ENCODE measurements at places on chromosomes 3 and 15. TPM values are rescaled to one million over a fixed set of nuclear protein-coding genes. Genes with fewer than 3 reads are reported as not detected.

DNA sequence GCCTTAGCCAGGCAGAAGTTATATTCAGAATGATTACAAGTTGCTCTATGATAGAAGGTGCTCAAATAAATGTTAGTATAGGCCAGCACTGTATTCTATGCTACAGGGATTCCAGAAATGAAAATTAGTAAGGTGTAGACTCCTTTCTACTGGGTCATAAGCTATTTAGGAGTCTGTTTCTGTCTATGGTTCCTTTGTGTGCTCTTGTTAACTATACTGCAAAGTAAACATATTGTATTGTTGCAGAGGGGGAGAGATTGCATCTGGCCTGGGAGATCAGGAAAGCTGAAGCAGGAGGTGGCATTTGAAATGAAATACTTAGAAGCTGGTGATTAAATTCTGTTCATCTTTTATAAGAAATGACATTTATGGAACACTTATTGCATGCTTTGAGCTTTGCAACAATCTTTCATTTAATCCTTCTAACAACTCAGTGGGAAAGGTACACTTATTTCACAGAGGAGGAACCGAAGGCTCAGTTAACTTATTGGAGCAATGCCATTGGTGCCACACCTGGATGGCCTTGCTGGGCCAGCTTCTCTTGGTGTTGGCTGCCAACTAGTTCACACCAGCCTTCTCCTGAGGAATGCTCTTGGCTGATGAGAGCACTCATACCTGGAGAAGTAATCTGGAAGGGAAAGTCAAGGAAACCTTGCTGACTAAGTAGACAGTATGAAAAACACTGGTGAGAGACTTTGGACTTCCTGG, 39.1 kb downstream of the ABHD5 start:
- H3K36me3 ChIP-seq: peaks cover 2% of the 10 kb centered on the region
- no peak overlapping the region for H3K27ac ChIP-seq
- H3K4me3 ChIP-seq: no peak overlapping the region

GRCh38 chr3:158381262-158381868, 189.6 kb upstream of the MLF1 start:
- no peak for DNase-seq
- no peaks in the 10 kb centered on the region for H3K4me1 ChIP-seq
- no peaks in the 10 kb centered on the region for H3K36me3 ChIP-seq
- no peak overlapping the region for H3K4me3 ChIP-seq
- no peak overlapping the region for H3K27ac ChIP-seq

The CHCHD4 gene
- 7.2 TPM for total RNA-seq

The SLC15A2 gene
- 0.40 TPM for total RNA-seq

DNA sequence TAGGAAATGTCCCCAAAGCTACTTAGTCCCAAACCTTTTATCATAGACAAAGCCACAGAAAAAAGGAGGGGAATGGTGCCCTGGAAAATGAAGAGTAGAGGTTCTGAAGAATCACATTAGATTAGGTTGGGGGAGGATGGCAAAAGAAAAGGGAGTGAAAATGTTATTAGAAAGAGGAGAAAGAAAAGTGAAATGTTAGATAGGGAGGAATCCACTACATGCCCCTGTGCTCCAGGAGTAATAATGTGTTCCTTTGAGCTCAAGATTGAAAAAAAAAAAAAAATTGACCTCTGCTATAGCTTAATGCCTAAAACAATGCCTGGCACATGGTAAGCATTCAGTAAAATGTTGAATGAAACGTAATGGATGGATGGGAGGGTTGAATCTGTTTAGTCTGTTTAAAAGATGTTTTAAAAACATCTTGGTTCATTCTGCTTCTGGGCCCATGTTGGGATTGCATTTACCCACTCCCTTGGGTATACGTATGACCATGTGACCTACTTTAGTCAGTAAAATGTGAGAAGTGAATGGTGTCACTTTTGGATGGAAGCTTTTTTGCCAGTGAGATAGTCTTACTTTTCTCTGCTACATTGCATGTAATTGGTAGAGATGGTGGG, 19.0 kb downstream of the MAPK6 start:
- no peaks in the 10 kb centered on the region for H3K27me3 ChIP-seq
- peaks cover 17% of the 10 kb centered on the region for H3K36me3 ChIP-seq
- no peak for DNase-seq
- peaks cover 47% of the 10 kb centered on the region for H3K4me1 ChIP-seq
- H3K27ac ChIP-seq: peak overlapping the region; percentile 23

DNA sequence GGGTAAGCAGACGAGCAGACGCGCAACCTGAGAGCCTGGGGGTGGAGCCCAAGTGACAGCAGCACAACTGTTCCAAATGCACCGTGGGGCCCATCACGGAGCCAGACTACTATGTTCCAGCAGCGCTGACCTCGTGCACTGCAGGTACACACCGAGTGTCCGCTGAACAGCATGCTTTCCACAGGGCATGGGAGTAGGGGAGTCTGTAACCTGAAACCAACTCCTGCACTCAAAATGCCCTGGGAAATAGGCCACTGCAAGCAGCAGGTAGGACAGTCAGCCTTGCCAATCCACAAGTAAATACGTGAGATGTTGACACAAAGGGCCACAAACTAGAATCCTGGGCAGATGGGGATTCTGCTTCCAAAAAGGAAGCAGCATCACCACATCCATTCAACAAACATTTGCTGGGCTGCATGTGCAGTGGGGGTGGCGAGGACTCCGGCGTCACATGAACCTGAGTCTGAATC, 73.9 kb downstream of the TBC1D2B start:
- no peaks in the 10 kb centered on the region for H3K27me3 ChIP-seq
- no peak overlapping the region for H3K27ac ChIP-seq
- no peak overlapping the region for H3K4me3 ChIP-seq
- no peak for DNase-seq
- peaks cover 16% of the 10 kb centered on the region for H3K4me1 ChIP-seq

The GCNT3 gene
- 0.76 TPM for total RNA-seq

DNA sequence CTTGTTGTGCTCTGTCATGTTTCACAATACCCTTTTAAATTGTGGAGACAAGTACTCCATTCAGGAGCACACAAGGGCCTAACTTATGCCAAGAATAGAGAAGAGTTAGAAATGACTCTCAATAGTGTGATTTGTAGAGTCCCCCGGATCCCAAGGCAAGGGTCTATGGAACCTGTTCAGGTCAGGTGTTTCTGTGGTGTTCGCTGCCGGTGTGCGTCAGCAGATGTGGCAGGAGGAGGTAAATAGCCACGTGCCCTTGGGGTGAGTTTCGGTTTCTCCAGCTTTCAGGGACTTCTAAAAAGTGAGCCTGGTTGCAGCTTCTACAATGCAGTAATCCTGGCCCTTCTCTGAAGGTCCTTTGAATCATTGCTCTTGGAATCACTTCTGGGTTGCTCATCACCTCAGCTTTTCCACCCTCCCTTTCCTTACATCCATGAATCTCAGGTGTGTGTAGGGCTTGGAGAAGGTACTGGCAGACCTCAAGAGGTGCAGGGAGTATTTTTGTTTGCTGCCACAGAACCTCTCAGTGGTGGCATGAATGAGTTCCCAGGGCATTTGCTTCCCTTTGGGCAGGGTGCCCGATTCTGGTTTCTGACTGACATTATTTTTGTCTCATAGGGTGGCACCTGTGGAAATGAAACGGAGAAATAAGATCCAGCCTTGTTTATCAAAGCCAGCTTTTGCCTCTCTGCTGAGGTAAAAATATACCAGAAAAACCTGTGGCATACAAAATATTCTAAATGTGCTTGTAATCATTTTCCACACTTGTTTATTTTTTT, 7.3 kb downstream of the ST3GAL6 start:
- H3K27ac ChIP-seq: no peak overlapping the region
- no peaks in the 10 kb centered on the region for H3K27me3 ChIP-seq
- no peaks in the 10 kb centered on the region for H3K36me3 ChIP-seq
- DNase-seq: no peak
- H3K4me1 ChIP-seq: peaks cover 6% of the 10 kb centered on the region

The AZI2 gene
- total RNA-seq: 66.4 TPM

DNA sequence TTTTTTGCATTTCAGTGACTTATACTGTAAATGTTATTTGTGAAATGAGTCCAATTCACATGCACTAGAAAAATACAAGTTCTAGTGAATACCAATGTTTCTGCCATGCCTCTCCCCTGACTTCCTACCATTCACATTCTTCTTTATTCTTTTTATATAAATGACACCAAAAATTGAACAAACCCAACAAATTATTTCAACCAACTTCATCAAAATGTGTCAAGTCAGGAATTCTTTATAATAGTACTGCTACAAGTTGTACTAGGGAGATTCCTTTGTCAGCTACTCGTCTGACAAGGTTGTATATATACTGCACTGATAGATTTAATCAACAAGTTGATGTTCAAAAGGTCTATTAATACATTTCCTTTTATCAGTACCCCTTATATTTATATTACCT, 3.0 kb downstream of the TBL1XR1 start:
- DNase-seq: no peak
- H3K27me3 ChIP-seq: no peaks in the 10 kb centered on the region
- peaks cover 53% of the 10 kb centered on the region for H3K4me1 ChIP-seq

DNA sequence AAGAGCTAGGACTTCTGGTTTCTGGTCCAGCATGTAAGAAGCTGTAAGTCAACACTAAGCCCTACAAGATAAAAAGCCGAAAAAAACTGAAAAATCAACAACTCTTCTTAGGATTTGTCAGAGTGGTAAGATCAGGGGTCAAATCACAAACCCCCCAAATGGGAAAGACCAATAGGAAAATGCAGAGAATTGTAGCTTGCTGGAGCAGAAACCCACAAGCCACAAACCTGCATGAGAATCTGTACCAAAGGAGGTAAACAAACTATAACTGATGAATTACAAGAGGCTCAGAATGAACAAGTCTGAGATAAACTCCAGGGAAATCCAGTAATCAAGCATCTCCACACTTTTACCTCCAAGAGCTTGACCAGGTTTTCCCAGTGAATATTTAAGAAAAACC, 36.0 kb downstream of the RFX7 start:
- no peaks in the 10 kb centered on the region for H3K27me3 ChIP-seq
- H3K4me3 ChIP-seq: no peak overlapping the region
- peak overlapping the region; percentile 54 for H3K27ac ChIP-seq
- peaks cover 23% of the 10 kb centered on the region for H3K36me3 ChIP-seq
- peaks cover 42% of the 10 kb centered on the region for H3K4me1 ChIP-seq

DNA sequence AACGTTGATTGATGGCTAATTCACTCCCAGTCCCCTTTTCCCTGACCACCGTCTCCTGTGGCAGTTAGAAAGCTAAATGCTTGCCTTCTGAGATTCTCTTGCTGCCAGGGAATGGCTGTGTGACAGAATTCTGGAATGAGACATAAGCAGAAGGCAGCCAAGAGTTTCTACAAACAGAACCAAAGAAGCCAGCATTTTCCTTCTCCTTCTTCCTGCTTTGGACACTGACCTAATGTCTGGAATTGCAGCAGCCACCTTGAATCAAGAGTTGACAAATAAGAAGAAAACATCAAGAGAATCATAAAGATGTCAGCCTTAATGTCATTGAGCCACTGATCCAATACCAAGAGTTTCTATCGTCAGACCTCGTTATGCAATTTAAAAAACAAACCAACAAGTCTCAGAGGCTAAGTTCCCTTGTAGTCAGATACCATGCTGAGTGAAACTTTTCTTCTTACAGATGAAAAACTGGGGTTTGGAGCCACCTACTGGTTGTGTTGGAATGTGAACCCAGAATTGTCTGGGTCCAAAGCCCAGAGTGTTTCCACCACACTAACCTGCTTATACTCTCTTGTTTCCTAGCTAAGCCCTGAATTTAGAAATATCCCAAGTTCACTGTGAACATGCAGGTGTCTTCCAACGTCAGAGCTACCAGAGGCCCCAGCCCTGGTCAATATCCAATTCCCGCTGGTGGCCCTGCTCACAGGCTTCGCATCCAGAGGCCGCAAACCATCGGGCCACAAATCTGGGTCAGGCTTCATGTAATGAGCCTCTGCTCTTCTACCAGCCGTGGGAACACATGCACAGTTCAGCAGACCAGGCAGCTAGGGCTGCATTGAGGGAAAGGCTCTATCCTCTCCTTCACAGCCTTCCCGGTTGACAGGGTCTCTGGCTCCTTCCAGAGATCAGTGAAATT, 42.5 kb downstream of the MCF2L2 start:
- peaks cover 4% of the 10 kb centered on the region for H3K4me1 ChIP-seq
- no peak overlapping the region for H3K27ac ChIP-seq
- H3K4me3 ChIP-seq: no peak overlapping the region
- peaks cover 4% of the 10 kb centered on the region for H3K27me3 ChIP-seq
- no peaks in the 10 kb centered on the region for H3K36me3 ChIP-seq

- no peak for DNase-seq
- H3K27me3 ChIP-seq: no peaks in the 10 kb centered on the region
- peak overlapping the region; percentile 46 for H3K27ac ChIP-seq
These were observed 21.8 kb downstream of the ST3GAL6 start for GRCh38 chr3:98784666-98785600.

GRCh38 chr3:142224482-142225072, 808 bp downstream of the GK5 start:
- H3K4me3 ChIP-seq: peak overlapping the region; percentile 93
- peaks cover 5% of the 10 kb centered on the region for H3K36me3 ChIP-seq
- H3K27ac ChIP-seq: peak overlapping the region; percentile 80
- no peaks in the 10 kb centered on the region for H3K27me3 ChIP-seq
- H3K4me1 ChIP-seq: peaks cover 46% of the 10 kb centered on the region

The GPR15 gene
- total RNA-seq: not detected

DNA sequence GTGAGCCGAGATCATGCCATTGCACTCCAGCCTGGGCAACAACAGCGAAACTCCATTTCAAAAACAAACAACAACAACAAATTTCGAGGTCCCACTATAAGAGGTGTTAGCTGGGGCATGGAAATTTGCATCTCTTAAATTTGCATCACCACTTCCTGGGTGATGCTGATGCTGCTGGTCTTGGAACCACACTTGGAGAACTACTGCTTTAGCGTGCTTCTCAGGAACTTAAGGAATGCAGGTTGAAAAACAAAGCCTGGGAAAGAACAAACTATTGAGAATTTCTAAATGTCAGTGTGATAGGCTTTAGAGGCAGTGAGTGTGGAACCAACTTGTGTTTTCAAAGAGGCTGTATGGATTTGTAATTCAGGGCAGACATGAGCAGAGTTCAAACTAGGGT, 858.4 kb upstream of the ARPP21 start:
- DNase-seq: no peak
- H3K4me3 ChIP-seq: no peak overlapping the region
- peaks cover 5% of the 10 kb centered on the region for H3K27me3 ChIP-seq
- H3K27ac ChIP-seq: peak overlapping the region; percentile 13
- no peaks in the 10 kb centered on the region for H3K36me3 ChIP-seq

Data from osteocyte (in vitro differentiated cells).